Left colon (tissue), 2 donors: ENCODE measurements at places on chromosomes 4 and X.

GRCh38 chr4:76002176-76002575 lies 5.1 kb downstream of the CXCL9 start:
- no peak for DNase-seq

DNA sequence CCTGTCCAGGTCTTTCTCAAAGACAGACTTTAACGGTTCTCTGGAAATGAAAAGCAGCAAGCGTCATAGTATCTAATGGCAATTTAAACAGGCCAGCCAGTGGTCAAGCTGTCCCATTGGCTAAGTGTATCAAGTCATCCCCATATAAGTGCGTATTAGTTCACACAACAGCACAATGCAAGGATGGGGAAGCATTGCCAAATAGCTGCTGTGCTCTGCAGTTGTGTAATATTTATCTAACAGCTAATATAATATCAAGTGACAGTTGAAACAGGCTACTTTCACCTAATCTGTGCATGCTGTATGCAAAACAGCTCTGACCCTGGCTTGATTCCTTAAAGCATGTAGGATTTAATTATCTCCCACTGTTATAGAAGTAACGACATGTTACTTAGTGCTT lies 134.8 kb upstream of the PPARGC1A start:
- DNase-seq = no peak

- no peak for DNase-seq
Observed at GRCh38 chrX:10203617-10204016, 46.8 kb downstream of the CLCN4 start.

DNA sequence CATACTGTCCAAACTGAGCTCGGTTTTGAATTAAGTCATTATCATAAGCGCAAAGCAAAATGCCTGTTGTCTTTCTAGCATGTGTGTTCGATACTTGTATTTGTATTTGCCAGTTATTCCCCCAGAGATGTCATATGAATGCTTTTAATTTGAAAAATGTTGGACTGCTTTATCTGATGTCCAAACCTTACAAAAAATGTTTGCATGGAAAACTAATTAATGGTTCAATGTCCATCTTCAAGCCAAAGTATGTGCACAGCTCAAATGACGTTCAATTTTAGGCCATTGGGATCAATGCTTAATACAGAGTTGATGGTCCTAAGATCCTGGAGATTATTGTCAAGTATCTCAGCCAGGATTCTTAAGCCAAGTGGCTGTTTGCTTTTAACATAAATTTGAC lies 17.2 kb upstream of the HPGDS start:
- DNase-seq = no peak

DNA sequence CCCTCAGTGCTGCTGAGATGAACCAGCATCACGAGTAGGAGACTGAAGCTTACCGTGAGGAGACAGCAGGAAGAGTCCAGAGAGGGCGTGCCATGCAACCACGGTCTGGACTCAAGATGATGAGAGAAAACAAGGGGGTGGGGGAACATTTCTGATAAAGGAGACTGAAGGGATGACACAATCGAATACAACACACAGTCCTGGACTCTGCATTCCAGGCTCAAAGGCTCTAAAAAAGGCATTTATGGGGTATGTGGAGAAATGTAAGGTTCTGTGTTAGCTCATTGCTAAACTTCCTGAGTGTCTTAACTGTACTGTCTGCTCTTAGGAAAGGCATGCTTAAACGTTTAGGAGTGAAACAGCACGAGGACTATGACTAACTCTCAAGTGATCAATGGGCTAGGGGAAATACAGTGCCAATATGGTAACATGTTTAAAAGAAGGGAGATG lies 20.6 kb upstream of the IRAK1 start:
- DNase-seq = no peak

- peak; percentile 62 for DNase-seq
Observed at GRCh38 chr4:15654593-15655222, 449 bp downstream of the FBXL5 start.

- peak; percentile 84 for DNase-seq
Observed at GRCh38 chrX:130108647-130109428, 1.5 kb downstream of the ELF4 start.

GRCh38 chr4:7539659-7540058 lies 104.9 kb upstream of the PSAPL1 start:
- no peak for DNase-seq

DNA sequence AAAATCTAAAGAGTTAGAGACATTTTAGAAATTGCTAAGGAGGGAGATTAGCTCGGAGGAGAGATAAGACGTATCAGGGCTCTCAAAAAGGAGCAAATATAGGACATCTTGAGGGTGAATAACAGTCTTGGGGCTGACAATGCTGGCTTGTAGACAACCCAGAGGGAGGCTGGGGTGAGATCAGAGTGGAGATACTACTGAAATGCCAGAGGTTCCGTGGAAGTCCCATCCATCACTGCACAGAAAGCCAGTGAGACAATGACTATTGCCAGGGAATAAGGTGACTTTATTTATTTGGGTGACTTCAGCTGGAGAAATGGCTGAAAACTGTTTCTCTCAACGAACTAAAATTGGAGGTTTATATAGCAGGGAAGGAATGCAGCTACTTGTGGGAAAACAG lies 838.1 kb upstream of the AGA start:
- no peak for DNase-seq

GRCh38 chr4:144658903-144659302 lies 12.9 kb downstream of the HHIP start:
- DNase-seq = no peak

DNA sequence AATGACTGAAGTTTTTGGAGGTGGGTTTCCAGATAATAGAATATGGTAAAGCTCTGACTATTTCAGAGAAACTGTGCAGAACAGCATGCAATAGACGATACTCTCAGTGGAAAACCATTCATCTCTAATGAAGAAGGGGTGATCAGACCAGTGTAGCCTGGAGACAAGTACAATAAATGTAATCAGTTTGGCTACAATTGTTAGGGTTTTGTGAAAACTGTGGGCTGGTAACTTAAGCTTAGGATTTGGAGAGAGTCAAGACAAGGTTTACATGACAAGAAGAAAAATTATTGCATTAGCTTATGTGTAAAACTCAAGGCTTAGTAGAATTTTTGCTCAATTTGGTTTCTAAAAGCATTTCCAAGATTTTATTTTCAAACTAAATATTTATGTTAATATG lies 241.5 kb upstream of the ANKRD50 start:
- DNase-seq = no peak

DNA sequence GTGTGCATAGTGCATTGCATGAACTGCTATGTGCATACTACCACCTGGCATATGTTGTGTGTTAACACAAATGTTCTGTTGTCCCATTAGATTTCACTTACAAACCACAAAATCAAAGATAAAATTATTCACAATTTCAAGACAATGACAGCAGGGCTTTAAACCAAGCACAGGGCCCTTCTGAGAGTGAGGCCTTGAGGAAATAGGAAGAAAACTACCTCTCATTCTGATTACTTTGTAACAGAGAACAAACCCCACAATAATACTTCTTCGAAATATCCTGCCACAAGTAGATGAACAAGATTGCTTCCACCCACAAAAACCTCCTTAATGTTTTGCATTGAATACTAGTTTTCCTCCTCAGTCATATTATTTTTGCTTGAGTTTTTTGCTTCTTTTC lies 85.5 kb upstream of the SPANXB1 start:
- DNase-seq = no peak

DNA sequence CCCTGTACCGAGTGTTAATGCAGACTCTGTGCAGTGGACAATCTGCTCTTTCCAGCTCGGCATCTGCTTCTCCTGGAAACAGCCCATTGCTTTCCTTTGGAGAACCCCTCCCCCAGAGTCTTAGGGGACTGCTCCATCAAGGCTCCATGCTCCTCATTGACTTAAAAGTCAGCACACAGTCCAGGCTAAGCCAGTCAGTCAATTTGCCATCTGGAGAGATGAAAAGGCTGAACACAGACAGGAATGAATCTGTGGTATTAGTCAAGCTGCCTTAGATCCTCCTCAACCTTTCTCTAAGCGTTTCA lies 20.3 kb downstream of the ATP8A1 start:
- no peak for DNase-seq

DNA sequence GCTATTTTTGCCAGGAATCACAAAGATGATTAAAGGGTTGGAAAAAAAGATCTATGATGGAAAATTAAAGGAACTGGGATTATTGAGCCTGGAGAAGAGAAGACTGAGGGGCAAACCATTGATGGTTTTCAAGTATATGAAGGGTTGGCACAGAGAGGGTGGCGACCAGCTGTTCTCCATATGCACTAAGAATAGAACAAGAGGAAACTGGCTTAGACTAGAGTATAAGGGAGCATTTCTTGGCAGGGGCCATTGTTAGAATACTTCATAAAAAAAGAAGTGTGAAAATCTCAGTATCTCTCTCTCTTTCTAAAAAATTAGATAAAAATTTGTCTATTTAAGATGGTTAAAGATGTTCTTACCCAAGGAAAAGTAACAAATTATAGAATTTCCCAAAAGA lies 75.1 kb downstream of the NPNT start:
- DNase-seq = no peak

GRCh38 chr4:143252478-143252877 lies 67.8 kb downstream of the USP38 start:
- no peak for DNase-seq

DNA sequence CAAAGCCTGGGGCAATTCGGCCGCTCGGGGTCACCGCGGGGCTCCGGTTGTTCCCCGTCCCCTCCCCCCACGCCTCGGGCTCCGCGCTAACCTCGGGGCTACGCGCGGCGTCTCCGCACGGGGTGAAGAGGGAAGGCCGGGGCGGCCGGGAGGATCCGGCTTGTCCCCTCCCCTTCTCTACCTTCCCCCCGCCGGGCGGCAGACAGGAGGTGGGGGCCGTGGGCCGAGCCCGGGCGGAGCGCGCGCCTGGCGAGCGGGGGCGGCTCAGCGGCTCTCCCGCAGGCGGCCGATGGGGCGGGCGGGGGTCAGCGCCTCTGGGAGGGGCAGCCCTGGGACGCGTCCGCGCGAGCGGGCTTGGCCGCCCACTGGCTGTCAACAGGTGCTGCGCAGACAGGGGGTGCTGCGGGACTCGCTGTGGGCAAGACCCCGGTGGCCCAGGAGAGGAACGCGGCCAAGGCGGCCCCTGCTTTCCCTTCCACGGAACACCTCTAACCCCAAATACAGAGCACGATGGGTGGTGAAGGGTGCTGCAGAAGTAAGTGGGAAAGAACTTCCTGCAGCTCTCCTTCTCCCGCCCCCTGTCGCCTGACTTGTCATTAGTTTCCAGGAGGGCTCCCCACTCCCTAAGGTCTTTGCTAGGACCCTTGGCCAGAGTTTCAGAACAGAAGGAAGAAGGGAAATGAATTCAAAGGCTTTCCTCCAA lies at the start of gene PDGFC:
PDGFC (minus strand) TSS at position 124 of the 703 bp plus-strand sequence. CDS start 896 bp downstream, outside the sequence.
- peak; percentile 75 for DNase-seq

GRCh38 chrX:131881194-131881593 lies 141.9 kb upstream of the STK26 start:
- DNase-seq = no peak

- DNase-seq = no peak
Observed at GRCh38 chr4:102564399-102565059, 63.4 kb downstream of the NFKB1 start.

DNA sequence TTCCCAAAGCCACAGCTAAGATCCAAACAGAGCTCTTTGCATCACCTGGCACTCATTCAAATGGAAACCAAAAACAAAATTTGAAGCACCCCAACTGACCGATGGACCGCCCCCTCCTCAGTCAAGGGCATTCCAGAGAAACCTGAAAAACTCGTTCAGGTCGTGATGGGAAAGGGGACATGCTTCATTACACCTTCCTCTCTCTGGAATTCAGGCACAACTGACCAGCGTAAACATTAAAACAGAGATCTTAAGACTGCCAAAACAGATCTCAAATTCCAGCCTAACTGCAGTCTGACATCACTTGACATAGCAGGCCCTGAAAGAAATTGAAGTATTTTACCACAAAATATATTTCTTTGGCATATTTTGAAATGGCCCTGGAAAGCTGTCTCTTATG lies 28.5 kb downstream of the PTTG2 start:
- no peak for DNase-seq
